ENCODE measurements at places on chromosomes 13 and 19.

DNA sequence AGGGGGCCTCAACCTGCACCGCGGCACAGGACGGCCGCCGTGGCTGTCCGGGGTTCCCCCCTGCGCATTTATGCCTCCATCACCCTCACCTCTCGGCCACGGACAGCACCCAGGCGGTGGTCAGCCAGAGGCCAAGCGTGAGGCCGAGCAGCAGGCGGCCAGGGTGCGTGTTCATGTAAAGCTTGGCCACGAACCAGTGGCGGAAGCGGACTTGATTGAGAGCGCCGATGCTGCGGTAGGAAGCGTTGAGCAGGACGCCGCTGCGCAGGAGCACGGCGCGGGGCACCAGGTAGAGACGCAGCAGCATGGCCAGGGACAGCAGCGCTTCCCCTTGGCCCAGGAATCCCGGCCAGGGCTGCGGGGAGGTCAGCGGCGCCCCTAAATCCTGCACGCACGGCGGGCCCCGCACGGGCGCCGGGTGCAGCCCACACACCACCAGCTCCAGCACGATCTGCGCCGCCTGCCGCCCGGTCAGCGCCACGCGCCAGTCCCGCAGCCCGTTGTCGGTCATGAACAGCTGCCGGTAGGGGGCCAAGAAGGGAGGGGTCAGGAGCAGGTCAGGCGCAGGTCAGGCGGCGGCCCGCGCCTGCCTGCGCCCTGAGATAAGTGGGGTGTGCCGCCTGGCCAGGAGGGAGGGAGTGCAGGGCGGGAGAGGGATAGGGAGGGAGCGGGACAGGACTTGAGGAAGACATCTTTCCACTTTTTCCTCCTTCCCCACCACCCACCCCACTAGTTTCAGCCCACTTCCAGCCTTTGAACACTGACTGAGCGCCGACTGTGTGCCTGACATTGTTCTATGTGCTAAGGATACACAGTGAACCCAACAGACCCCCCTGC lies 6.5 kb downstream of the KCNN4 start:
- ATAC-seq: peak; percentile 7

DNA sequence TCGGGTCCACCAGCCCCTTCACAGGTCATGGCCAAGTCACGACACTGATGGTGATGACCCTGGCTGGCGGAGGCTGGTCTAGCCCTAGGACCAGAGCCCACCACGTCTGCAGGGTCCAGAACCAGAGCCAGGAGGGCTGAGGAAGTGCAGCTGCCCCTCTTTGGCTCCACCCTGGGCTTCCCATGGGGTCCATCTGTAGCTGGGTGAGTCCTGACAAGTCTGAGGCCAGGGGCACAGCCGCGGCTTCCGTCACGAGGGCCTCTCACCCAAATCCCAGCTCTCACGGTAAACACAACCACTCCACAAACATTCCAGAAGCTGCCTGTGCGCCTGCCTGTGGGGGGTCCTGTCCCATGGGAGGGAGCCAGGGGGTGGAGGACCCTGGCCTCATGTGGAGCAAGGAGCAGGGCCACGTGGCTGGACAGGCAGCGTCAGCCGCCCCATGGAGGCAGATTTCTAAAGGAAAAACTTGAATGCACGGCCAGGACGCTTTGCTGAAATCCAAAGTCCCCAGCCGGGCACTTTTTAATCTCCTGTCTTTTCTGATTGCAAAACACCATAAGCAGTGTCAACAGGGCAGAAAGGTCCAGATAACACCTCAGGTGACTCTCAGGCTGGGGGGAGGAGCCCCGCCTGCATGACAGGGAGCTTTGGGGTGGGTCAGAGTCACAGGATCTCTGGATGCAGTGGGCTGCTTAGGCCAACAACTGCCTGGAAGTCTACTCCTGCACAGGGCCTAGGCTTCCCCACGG lies 29.9 kb downstream of the CEBPG start:
- no peak for ATAC-seq

DNA sequence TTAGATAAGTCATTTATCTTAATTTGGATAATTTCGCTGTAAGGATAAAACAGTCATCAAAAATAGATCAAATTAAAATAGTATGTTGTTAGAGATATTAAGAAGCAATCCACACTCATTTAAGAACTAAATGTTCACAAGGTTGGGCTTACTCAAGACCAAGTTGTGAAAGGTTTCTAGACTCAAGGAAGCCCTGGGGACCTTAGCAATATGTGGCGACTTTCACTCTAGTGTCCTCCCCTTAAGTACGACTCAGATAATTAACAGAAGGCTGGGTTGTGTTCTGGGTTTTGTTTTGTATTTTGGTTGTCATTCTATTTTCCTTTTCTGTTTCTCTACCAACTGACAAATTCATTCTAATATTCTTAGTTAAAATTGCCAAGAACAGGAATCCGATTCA lies 1008.0 kb downstream of the PCDH9 start:
- no peak for ATAC-seq

DNA sequence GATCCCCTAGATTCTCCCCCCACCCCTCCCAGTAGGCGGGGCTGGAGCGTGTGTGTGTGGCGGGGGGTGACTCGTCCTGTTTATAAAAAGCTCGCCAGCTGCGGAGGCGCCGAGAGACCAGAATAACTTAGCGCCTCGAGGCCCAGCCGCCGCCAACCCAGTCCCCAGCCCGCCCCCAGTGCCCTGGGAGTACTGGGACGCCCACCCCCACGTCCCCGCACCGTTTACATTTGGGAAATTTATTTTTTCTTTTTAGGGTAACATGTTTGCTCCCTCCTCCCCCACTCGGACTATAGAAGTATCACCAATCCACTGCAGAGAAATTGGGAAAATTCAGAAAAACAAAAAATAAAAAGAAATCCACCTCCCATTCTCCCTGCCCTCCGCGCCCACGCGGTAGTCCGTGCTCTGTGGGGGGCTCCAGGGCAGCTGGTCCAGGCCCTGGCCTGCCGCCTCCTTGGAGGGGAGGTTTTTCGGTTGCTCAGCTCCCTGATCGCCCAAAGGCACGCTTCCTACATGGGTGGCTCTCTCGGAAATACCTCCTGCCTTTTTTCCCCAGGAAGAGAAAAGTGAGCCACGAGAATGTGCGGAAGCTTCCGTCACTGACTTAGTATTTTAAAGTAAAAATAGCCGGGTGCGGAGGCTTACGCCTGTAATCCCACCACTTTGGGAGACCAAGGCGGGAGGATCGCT lies 1.5 kb upstream of the RAB3A start:
- ATAC-seq: peak; percentile 13
